IPS DF 6.9 (cell line): ENCODE measurements at places on chromosomes 12 and 14.

DNA sequence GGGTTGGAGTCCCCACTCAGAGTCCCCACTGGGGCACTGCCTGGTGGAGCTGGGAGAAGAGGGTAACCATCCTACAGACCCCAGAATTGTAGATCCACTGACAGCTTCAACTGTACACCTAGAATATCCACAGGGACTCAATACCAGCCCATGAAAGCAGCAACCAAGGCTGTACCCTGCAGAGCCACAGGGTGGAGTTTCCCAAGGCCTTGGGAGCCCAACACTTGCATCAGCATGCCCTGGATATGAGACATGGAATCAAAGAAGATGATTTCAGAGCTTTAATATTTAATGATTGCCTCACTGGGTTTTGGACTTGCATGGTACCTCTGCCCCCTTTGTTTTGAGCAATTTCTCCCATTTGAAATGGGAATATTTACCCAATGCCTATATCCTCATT lies 80.4 kb downstream of the RASSF9 start:
- DNase-seq, result no peak

GRCh38 chr12:98244136-98244535 lies 271.3 kb upstream of the TMPO start:
- no peak for DNase-seq

DNA sequence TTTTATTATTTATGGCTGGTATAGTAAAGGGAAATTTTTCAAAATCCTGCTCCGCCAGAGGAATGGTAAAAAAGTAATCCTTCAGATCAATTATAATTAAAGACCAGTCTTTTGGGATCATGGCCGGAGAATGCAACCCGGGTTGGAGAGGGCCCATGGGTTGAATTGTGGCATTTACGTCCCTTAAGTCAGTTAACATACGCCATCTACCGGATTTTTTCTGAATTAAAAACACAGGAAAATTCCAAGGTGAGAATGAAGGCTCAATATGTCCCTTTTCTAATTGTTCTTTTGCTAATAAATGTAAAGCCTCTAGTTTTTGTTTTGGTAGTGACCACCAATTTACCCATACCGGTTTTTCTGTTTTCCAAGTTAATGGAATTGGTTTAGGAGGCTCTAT lies 602.8 kb downstream of the ALG10 start:
- DNase-seq, result peak; percentile 1

DNA sequence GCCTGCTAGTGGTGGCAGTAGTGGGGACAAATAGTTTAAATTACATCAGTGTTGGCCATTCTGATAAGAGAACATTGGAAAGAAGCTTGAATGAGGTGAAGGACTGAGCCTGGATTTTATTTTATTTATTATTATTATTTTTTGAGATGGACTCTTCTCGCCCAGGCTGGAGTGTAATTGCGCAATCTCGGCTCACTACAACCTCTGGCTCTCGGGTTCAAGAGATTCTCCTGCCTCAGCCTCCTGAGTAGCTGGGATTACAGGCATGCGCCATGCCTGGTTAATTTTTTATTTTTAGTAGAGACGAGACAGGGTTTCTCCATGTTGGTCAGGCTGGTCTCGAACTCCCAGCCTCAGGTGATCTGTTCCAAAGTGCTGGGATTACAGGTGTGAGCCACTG lies 739.4 kb downstream of the AACS start:
- no peak for DNase-seq

DNA sequence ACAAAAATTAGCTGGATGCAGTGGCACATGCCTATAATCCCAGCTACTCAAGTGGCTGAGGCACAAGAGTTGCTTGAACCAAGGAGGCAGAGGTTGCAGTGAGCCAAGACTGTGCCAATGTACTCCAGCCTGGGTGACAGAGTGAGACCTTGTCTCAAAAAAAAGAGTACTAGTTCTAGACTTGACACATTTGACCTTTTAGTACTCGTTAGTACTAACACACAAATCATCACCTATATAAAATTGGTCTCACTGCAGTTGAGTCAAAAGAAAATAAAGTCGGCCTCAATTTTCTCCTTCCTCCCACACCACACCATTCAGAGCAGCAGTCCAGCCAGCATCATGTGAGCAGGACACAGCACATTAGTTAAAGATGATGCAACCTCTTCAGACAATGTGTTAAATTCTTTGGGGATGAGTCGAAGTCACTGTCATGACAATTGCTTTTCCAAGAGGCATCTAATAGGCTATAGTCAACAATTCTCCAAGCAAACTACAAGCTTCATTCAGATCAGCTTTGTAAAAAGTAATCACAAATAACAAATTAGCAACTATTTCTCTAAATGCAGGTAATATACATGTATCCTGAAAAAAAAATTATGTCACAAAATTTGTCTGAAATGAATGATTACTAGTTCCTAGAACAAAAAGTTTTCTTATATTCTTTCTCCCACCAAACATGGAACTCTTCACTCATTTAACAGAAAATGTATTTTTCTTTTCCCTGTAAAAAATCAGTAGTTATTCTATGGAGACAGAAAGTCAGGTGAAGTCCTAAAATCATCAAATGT lies 55.6 kb downstream of the CLIP1 start:
- peak; percentile 37 for DNase-seq

DNA sequence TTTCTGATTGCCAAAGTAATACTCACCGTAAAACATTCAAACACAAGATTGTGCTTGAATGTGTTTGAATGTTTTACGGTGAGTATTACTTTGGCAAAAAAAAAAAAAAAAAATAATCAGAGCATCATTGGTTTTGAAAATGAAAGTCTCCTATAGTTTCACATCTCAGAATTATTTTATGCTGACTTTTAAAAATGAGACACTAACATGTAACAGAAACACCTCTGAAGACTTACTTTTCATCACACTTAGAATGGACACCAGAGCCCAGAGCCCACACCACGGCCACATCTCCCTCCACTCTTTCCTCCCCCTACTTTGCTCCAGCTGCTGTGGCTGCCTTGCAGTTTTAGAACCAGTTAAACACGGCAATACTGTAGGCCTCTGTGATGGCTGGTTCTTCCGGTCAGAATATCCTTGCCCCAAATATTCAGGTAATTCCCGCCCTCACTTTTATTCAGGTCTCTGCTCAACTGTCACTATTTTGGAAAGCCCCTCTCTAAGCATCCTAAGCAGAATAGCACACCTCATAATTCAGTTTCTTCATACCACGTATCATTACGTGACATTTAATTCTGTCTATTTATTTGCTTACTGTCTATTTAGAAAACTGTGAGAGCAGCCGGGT lies 138.9 kb upstream of the MAX start:
- no peak for DNase-seq
